Ovary (tissue), 10 donors: ENCODE measurements at places on chromosomes 12 and 14.

DNA sequence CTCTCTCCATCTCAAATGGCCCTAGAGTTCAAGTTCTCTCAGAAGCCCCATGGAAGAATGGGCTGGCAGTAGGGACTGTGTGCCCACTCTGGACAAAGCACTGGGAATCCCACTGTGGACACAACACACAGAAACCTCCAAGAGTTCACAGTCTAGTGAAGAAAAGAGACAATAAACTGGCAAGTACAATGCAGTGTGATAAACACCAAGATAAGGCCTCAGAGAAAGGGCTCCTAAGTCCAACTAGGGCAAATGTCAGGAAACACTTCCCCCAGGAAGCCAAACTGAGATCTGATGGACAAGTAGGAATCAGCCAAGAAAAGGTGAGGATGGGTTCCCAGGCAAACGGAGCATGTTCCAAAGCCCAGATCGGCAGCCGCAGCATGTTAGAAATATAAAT lies 5.4 kb downstream of the VSIG10 start:
- DNase-seq, result no peak

GRCh38 chr14:29817767-29818405 lies 109.8 kb downstream of the PRKD1 start:
- no peak for DNase-seq

- DNase-seq, result no peak
Measured at GRCh38 chr12:122473543-122474323, 27.0 kb downstream of the ZCCHC8 start.

- DNase-seq, result no peak
Measured at GRCh38 chr12:50733706-50734105, 30.2 kb upstream of the ATF1 start.

DNA sequence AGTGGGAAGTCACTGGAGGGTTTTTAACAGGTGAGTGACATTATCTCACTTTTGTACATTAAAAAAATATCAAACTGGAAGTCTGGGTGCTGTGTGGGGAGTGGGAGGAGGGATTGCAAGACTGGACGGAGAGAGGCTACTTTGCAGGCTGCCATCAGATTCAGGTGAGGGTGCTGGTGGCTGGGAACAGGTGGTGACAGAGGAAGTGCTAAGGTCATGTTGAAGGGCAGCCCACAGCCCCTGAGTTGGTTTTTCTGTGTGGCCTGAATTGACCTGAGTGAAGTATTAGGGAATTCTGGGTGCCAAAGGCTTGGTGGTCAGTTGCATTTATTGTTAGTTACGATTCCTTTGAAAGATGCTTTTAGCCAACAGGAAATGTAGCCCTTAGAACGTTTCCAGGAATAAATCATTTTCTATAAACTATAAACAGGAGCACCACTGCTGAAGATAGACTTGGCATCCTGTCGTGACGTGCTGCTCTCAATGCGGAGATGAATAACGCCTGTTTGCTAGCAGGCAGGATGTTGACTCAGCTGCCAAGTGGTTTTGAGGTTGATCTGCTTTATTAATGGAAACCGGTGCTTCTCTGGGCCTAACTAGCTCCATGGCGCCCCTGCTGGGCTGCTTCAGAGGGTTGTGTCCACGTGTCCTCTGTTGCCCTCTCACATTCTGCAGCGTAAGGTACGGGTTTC lies 707.5 kb upstream of the TMEM132C start:
- DNase-seq, result no peak

DNA sequence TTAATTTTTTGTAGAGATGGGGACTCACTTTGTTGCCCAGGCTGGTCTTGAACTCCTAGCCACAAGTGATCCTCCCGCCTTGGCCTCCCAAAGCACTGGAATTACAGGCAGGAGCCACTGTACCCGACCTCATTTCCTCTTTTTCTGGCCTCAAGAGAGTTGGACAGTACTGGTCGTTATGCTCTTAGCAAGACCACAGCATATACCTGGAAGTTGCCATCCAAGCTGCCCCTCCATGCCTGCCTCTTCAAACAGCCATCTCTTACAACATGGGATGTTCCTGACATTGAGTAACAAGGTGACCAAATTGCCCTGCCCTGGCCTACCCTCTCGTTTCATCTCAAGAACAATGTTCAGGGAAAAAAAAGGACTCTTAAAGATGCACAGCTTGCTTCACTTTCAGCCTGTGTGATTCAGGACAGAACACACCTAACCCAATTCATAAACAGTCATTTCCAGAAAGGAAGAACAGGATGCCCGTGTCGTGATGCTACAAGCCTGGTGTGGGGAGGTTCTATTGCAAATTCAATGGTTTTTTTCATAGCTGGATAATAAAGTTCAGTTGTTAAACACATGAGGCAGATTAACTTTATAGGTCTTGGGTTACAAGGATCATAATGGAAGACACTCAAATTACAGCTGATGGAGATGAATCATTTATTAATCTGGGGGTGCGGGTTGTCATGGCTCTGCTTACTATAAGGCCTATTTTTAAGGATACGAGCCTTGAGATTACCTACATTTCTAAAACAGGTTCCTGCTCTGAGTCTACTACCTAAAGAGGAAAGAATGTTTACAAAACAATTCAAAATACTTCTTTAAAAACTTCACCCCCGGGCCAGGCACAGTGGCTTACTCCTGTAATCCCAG lies 11.9 kb downstream of the GLTP start:
- DNase-seq, result no peak

DNA sequence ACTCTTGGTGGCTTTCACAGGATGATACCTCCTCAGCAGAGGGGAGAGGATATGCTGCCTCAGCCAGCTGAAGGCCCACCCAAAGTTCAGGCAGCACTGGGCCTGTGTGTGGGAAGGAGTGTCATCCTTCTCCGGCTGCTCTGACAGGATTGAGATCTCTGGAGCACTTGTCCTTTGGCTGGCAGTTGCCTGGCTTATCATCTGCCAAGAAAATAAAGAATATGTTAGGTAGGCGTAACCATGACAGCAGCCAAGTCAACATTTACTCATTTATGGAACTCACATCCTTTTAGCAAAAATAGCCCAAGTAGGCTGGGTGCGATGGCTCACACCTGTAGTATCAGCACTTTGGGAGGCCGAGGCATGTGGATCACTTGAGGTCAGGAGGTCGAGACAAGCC lies 68.5 kb downstream of the PPFIBP1 start:
- no peak for DNase-seq

GRCh38 chr14:22802860-22803686 lies 12.2 kb downstream of the SLC7A7 start:
- DNase-seq, result no peak

- DNase-seq, result no peak
Measured at GRCh38 chr12:77239617-77240016, 174.2 kb upstream of the E2F7 start.

- no peak for DNase-seq
Measured at GRCh38 chr14:91681893-91682563, 49.9 kb downstream of the CATSPERB start.

- no peak for DNase-seq
Measured at GRCh38 chr14:77660754-77661153, 44.3 kb upstream of the SPTLC2 start.

- DNase-seq, result no peak
Measured at GRCh38 chr12:91213-91612, 24.6 kb downstream of the IQSEC3 start.

DNA sequence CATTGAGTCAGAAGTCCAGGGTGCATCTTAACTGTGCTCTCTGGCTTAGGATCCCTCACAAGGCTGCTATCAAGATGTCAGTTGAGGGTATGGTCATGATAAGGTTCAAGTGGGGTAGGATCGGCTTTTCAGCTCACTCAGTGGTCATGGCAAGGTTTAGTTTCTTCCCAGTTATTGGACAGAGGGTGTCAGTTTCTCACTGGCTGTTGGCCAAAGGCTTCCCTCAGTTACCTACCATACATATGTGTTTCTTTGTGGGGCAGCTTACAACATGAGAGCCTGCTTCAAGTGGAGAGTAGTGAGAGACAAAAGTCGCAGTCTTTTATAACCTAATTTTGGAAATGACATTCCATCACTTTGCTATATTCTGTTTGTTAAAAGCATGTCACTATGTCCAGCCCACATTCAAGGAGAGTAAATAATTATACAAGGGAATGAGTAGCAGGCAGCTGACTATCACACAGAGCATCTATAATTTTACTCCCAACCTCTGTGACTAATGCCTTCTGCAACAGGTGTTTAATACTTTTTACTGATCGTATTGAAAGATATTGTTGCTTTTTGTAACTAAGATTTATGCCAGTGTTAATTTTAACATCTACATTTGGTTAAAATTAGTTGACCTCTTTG lies 572.8 kb upstream of the FBXO33 start:
- DNase-seq, result no peak

- no peak for DNase-seq
Measured at GRCh38 chr14:93973607-93974006, 2.8 kb downstream of the ASB2 start.

GRCh38 chr12:83893101-83893500 lies 1019.5 kb downstream of the SLC6A15 start:
- DNase-seq, result no peak

DNA sequence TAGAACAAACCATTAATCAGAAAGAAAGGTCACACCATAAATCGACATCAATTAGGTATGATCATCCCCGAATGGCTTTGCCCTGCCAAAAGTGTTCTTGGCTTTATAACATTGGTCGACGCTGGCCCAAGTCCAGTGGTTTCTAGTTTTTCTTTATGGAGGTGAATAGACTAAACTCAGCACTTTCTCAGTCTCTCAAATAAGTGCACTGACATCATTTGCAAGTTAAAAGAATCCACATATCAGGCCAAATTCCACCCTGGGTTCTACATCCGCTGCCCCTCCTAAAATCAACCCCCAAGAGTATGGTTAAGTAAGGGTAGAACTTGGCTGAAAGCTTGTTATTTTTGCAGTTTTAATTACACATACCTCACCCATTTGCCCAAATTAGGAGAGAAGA lies 314.3 kb downstream of the C12orf75 start:
- no peak for DNase-seq

- DNase-seq, result no peak
Measured at GRCh38 chr12:101557094-101557493, 37.7 kb upstream of the MYBPC1 start.

DNA sequence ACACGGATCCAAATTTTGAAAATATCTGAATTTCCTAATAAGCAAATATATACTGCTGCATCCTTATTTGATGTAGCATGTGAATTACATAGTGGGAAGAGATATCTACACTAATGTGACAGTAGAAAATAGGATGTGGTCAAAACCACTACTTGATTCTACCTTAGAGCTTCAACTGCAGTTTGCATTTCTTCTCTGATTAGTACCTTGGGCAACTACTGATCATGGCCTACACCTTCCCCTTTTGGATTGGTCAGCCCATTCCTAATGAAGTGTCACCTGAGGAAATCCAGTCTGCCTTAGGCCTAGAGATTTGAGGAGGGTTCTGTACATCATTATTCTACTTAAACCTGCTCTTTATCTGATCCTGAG lies 10.7 kb downstream of the LLPH start:
- DNase-seq, result no peak

GRCh38 chr14:103074729-103075367 lies 9.2 kb upstream of the LBHD2 start:
- peak; percentile 38 for DNase-seq

GRCh38 chr12:71440763-71441748 lies 1.5 kb downstream of the LGR5 start:
- no peak for DNase-seq

DNA sequence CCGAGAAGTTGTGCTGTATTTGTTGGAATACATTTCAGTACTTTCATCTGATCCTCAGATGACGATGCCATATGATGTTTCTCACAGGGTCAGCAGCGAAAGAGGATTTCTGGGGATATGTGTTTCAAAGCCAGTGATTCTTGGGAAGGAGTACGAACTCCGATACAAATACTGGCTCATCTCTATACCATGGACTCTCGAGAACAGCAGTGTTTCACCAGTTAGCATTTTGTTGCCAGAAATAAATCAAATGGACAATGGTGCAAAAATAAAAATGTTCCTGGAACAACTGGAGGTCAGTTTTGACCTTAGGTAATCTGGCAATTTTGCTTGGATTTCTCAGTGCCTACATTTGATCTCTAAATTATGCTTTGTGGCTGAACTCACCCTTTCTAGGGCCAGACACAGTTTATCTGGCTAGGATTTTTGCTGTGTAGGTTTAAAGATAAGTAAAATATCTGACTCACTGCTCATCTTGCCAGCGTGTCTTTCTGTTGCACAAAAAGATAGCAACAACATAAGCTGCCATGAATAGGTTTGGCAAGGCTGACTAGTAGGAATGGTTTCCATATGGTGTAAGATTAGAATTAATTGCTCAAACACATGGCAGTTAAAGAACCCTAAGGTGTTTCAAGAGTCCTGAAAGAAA lies 11.0 kb upstream of the MGP start:
- DNase-seq, result no peak

- no peak for DNase-seq
Measured at GRCh38 chr12:3040663-3041544, 36.3 kb upstream of the TSPAN9 start.

DNA sequence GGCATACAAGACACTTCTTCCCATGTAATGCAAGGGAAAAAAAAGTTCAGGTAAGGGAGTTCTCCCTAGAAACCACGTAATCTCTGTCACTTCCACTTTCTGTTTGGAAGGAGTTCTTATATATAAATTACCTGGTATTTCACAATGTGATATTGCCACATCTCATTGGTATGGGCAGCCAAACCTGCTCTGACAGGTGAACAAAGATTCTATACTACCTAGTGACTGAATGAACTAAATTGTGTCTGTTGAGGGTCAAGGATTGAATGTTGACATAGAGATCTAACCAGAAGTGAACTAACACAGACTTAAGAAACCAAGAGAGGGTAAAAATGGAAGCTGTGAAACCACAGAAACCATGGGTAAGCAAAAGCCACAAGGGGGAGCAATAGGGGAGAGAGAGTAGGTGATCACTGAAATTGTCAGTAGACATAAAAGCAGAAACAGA lies 161.3 kb downstream of the RPL10L start:
- DNase-seq, result no peak

DNA sequence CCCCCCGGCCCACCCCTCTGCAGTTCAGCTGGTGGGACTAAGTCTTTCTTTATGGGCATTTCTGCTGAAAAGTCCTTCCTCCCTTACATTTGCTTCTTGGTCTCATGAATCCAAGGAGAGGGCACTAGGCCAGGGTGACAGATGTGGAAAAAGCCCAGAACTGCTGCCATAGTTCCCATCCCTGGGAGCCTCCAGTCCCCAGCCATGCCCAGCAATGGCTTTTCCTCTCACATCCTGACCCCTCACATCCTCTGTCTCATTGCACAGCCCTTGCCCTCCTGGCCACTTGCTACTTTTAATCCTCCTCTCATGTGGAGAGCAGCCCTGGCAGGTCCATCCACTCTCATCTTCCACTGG lies 122.5 kb downstream of the ZFP36L1 start:
- DNase-seq, result peak; percentile 27

GRCh38 chr12:77249892-77250291 lies 184.5 kb upstream of the E2F7 start:
- DNase-seq, result no peak

DNA sequence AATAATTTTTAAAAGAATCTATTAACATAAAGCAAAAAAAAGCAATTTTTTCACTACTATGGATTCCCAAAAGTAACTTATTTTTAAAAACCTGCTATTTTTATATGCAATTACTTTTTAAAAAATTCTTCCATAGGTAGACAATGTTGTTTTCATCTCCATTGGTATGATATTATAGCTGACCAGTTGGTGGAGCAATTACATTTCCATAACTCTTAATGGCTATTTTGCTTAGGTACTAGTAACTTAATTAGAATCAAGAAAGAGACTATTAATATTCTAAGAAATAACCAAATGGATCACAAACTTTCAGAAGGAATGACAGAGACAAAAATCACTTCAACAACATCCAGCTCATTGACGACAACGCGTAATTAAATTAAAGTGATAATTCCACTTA lies 64.7 kb upstream of the PTCSC3 start:
- DNase-seq, result no peak
